ENCODE measurements at places on chromosomes 12 and 14.

GRCh38 chr12:15613981-15614380, 175.2 kb downstream of the EPS8 start:
- no peak for DNase-seq

DNA sequence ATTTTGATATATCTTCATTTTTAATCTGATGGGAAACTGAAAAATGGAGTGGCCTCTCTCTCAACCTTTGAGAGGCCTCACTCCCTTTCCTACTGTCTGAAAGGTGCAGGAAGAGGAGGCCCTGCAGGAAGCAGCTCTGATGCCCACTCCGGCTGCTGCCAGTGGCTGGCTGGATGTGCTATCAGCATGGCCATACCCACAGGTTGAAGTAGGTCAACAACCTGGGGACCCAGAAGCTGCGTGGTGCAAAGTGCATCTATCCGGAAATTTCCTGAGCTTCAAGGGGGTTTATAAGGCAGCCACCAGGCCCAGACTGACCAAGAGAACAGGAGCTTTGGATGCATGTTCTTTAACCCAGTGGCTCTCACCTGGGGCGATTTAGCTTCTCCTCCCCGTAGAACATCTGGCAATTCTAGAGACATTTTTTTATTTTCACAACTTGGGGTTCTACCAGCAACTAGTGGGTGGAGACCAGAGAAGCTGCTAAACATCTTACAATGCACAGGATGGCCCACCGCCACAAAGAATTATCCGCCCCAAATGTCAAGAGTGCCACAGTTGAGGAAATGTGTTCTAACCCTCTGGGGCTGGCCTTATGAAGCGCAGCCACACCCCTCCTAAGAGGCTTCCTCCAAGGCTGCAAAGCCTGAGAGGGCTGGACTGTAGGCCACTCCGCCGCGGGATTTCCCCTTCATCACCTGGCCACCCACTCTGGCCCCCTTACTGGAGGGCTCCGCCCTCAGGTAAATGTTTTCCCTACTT, 8.2 kb upstream of the BATF start:
- peak; percentile 68 for DNase-seq

DNA sequence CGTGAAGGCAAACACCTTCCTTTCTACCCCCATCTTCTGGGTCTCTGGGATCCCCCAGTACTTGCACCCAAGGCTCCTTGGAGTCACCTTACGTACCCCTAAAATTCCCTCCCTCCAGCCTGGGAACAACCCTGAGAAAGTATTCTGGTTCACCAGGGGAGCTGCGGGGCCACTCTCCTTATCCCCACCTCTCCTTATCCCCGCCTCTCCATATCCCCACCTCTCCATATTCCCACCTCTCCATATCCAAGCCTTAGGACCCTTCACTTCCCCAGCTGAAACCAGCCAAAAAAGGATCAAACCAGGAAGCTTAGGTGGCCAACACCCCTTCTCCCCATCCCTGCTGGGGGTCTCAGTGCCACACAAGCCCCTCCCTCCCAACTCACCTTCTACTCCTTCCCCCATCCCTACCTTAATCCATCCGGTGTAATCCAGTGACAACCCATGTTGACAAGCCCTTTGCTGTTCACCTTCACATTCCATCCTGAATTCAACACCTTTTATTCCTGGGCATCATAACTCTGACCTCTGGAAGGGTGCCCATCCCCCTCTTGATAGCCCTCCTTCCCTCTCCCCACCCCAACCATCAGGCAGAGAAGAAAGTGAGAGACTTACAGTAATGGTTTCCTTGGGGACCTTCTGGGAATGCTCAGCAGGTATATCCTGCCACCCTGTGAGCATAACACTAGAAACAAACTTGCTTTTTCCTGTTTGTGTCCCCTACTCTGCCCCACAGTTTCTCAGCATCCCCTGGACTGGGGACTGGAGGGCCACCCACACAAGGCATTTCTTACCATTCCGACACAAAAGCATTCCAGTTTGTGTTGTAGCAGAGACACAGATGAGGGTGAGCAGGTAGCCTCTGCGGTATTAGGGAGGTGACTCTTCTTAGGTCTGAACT, 1.6 kb upstream of the MSI1 start:
- no peak for DNase-seq

GRCh38 chr12:110537605-110538409, 35.7 kb downstream of the RAD9B start:
- DNase-seq = no peak

DNA sequence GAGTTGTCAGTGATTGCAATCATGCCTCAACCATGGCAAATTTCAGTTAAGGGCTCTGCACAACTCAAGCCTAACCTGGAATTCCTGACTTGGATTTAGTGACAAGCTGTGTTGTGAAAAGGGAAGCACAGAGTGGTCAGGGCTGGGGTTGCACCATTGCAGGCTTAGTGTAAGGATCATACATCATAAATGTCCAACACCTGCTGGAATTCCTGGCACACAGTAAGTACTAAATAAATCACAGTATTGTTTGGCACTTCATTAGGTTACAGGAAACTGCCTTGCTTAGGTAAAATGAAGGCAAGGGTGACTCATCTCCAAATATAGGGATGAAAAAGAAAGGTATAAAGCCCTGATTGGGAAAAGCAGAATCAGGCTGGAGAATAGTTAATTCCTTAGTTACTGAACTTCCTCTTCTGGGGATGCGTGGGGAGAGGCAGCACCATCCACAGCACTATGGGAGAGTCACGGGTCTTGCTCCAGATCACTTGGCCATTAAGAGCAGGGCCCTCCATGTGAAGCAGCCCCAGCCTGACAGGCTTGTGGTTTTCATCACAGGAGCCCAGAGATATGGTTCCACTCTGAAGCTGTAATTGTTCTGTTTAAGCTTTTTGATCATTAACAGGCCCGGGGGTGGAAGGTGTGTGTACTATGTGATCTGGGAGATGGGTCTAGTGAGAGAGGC, 39.7 kb downstream of the SLC8A3 start:
- DNase-seq = no peak

DNA sequence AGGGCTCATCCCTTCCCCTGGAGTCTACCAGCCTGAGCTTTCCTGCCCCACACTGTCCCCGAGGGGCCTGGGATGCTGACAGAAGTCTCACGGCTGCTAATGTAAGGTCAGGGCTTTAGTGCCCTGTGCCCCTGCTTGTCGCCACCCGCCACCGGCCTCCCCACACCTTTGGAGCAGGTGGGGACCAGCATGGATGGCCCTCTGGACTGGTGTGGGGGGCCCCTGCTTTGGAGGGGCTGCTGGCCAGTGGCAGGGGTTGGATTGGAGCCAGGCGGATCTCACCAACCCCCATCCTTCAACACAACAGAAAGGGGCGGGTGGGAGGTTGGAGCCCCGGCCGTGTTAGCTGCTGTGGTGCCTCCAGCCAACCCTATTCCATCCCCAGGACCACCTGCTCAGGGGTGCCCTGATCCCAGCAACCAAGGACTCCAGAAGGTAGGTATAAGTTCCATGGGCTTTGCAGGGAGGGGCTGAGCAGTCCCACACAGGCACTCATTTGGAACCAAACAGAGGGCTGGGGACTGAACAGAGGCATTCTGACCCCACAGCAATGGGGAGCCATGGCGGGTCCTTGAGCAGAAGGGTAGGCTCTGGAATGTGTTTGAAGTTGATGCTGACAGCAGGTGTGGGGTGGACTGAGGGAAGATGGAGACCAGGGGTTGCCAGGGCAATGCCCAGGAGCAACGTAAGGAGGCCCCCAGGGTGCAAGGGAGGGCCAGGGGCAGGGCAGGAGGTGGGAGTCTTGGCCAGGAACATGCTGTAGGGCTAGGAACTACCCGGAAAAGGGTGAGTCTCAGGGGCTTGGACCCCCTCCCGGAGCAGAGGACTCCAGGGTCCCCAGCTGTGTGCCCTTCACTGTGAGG, 145.1 kb upstream of the C14orf180 start:
- no peak for DNase-seq

- no peak for DNase-seq
Measured at GRCh38 chr12:58847901-58848600, 72.3 kb downstream of the LRIG3 start.

DNA sequence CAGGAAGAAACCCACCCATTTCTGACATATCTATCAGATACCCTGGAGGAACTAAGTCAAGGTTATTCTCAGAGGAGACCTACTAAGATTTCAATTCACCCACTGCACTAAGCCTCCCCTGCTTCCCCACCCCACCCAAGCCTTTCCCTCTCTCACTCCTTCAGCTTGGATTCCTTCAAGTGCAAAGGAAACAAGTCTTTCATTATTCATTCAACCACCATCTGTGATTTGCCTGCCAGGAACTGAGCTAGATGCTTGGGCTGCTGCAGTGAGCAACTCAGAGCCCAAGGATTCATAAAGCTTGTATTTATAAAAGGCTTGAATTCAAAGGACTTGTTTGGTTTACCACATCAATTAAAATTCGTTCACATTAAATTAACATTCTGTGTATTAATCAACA, 161.3 kb downstream of the GXYLT1 start:
- DNase-seq = no peak

DNA sequence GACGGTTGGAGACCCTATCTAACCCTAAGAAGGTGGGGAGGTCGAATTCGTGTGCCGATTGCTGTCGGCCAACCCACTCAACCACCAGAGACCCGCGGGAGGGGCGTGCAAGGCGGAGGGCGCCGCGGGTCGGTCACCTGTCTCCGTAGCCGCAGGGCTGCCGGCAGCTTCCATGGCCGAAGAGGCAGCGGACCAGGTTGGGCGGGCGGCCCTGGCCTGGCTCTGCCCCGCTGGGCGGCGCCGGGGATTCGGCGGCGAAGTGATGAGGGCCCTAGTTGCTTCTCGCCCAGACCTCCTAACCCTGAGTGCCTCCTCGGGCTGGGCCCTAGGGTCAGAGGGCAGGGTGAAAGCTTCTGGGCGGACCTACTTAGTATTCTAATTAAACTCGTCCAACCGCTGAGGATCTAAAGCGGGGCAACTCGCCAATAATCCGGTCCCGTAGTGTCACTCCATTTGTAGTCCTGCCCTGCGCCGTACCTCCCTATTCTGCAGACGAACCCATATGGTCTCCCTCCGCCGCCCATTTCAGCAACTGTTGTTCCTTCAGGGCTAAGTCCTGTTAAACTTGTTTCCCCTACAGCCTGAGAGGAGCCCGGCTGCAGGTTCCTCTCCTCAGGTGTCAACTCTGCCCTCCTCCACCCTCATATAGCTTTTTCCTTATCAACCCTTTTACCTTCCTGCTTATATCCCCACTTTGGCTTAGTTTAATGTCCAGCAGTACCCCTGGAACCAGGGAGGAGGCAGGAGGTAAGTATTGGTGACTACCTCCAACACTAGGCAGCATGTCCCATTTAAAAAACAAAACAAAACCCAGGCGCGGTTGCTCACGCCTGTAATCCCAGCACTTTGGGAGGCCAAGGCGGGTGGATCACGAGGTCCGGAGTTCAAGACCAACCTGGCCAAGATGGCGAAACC, at the start of gene PYM1:
PYM1 (minus strand) TSS at position 307 of the 915 bp plus-strand sequence; CDS start at position 174, 133 bp downstream.
- peak; percentile 82 for DNase-seq

DNA sequence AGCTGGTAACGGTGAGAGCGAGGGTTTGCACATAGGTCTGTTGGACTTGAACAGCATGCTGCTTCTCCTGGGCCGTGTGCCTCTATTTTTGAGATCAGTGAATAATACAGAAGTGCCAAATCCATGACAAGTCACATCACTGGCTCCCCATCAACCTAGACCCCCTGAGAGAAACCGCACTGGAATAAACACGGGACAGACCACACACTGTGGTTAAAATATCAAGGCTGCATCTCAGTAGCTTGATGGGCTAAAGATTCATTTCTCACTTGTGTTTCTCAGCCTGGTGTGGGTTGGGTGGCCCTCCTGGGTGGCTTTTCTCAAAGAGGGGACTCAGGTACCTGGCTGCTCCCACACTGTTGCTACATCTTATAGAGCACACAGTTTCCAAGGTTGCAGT, 191.0 kb downstream of the DICER1 start:
- DNase-seq = no peak

- no peak for DNase-seq
Measured at GRCh38 chr12:93319523-93320050, 58.1 kb upstream of the NUDT4 start.

DNA sequence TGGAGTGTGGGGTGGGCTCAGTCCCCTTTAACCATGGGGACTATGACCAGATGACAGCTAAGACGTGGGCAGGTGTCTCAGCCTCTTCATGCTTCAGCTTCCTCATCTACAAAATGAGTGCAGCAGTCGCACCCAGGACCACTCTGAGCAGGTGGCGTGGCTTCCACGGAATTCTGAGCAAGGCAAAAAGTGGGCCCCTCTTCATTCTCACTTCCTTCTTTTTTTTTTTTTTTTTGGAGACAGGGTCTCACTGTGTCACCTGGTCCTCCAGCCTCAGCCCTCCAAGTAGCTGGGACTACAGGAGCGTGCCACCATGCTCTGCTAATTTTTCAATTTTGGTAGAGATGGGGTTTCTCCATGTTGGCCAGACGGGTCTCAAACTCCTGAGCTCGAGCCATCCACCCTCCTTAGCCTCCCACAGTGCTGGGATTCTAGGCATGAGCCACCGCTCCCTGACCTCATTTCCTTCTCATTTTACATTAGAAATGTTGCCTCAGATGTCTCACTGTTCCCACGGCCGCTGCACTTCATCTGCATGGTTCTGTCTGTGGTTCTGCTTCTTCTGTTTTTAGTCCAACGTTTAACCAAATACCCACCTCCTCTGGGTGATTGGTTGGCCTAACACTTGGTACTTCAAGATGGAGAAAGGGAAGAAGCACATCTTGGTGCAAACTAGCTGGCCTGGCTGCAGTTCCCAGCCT, 41.3 kb upstream of the BCL7A start:
- peak; percentile 18 for DNase-seq

DNA sequence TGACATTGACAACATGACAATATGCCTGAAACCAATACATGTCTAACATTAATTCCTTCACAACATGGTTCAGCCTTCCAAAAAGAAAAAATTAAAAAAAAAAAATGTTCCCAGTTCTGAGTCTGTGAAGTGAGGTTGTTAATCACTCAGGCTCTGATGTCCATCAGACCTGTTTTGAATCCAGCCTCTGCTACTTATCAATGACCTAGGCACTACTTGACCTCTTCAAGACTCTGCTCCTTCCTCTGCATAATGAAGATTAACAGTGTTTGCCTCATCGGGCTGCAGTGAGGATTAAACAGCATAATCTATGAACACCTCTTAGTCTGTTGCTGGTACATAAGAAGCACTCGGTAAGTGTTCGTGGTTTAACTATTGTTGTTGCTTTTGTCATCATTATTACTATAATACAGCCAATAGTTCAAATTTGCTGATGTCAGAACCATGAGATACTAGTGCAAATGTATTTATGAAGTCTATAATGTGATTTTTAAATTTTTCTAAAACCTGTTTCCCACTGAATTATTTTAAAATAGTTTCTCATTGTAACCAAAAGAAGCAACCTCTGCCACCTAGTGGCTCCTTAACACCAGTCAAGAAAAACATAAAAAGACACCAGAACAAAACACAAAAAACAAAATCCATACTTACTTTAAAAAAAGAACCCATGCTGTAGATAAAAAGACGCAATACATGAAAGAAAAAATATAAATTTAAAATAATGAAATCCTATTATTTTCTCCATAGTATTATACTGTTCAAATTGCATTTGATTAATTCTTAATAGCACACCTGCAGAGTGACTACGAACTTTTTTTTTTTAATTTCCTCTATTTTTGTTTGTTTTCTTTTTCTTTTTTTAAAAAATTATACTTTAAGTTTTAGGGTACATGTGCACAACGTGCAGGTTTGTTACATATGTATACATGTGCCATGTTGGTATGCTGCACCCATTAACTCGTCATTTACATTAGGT, 20.3 kb upstream of the TMX1 start:
- DNase-seq = no peak

- DNase-seq = no peak
Measured at GRCh38 chr14:103016071-103016470, 41.3 kb downstream of the CDC42BPB start.

GRCh38 chr14:52874389-52874788, 76.5 kb downstream of the FERMT2 start:
- no peak for DNase-seq
